ENCODE measurements at places on chromosomes 3 and 15. TPM values are rescaled to one million over a fixed set of nuclear protein-coding genes. Genes with fewer than 3 reads are reported as not detected.

MAN2C1 gene
- total RNA-seq: 60.7 TPM

INKA1 gene
- 6.4 TPM for total RNA-seq

EIF2A gene
- 186 TPM for total RNA-seq

ITPKA gene
- total RNA-seq: 1.2 TPM

SLC9C1 gene
- 0.25 TPM for total RNA-seq

REC114 gene
- not detected for total RNA-seq

ISLR gene
- total RNA-seq: 12.0 TPM

CHRD gene
- 8.6 TPM for total RNA-seq

CNTN3 gene
- total RNA-seq: 28.3 TPM

ARNT2 gene
- total RNA-seq: 72.8 TPM

GPR156 gene
- 4.2 TPM for total RNA-seq

GP9 gene
- total RNA-seq: 0.25 TPM

BTLA gene
- 0.25 TPM for total RNA-seq

CACNA2D3 gene
- total RNA-seq: 23.4 TPM

SYNM gene
- total RNA-seq: 14.0 TPM

MAGI1 gene
- 40.8 TPM for total RNA-seq

MBD4 gene
- 12.8 TPM for total RNA-seq

STRA6 gene
- 4.4 TPM for total RNA-seq

MESP2 gene
- not detected for total RNA-seq

SLC22A13 gene
- under 0.01 TPM for total RNA-seq

Measured in temporal lobe (tissue), 4 donors.